Psoas muscle (tissue), 8 donors: ENCODE measurements at places on chromosomes 3 and 15. TPM values are rescaled to one million over a fixed set of nuclear protein-coding genes. Genes with fewer than 3 reads are reported as not detected.

- DNase-seq: peak; percentile 33
Measured at GRCh38 chr3:54988838-54989630, 61.2 kb upstream of the LRTM1 start.

GRCh38 chr15:45747426-45747825 is 112.6 kb downstream of the SQOR start:
- DNase-seq: no peak

DNA sequence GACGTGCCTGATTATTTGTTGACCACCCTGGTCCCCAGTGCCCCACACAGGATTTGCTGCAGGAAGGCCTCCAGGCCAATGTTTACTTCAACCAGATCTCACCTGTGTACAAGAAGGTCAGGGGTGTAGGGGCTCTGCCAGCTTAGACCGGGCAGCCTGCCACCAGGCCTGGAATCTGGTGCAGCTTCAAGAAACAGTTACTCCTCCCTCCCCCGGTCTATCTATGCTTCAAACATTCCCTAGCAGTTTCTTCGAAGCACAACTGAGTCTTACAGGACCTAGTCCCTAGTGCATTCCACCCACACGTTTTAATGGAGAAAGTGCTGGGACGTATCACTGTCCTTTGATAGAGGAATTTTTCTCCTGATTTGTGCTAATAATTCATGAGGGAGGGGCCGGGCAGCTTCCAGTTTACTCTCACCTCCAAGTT is 8.0 kb downstream of the SH3BP5 start:
- peak; percentile 41 for DNase-seq

DNA sequence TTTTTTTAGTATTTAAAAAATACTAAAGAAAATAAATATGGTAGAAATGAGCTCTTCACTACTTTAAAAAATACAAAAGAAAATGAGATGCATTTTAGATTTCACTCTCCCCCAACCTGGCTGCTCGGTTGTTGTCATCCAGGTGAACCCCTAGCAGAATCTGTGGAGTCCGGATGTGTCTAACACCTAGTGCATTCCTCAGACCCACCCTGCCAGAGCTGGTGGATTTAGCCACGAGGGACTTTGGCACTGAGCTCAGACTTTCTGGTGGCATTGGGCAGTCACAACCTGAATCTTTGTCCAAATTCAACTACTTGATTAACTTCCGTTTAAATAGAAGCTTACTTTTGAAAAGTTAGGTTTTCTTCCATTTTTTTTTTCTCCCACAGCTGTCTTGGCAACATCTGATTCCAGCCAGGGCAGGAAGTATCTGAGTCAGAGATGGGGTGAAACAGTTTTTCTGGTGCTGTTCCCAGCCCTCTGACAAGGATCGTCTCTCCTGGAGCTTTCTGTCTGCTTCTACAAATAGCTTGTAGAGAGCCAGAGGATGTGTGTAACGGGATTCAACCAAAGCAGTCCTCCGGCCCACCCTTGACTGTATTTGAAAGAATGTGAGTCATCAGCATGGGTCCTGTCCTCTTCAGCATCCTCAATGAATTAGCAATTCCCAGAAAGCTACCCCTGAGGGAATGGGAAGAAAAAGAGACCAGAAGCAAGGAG is 301.8 kb upstream of the MCTP2 start:
- DNase-seq: peak; percentile 67

DNA sequence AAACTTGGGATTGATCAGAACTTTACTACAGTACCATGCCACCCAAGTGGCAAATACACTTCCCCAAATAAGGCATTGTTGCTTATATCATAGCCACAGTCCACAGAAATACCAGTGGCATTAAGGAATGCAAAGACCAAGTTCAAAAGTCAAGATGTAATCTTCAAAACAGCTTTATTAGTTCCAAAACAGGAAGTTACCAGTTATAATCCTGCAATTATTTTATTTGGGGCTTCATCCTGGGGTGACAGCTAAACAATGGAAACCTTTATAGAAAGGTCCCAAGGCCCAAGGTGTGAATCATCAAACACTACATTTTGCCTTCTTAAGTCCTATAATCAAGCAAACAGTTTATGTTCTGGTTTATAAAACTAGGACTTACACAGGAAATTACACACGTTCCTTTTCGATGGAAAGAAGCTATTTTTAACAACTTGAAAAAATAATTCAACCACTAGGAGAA is 30.3 kb upstream of the RNF7 start:
- DNase-seq: no peak

DNA sequence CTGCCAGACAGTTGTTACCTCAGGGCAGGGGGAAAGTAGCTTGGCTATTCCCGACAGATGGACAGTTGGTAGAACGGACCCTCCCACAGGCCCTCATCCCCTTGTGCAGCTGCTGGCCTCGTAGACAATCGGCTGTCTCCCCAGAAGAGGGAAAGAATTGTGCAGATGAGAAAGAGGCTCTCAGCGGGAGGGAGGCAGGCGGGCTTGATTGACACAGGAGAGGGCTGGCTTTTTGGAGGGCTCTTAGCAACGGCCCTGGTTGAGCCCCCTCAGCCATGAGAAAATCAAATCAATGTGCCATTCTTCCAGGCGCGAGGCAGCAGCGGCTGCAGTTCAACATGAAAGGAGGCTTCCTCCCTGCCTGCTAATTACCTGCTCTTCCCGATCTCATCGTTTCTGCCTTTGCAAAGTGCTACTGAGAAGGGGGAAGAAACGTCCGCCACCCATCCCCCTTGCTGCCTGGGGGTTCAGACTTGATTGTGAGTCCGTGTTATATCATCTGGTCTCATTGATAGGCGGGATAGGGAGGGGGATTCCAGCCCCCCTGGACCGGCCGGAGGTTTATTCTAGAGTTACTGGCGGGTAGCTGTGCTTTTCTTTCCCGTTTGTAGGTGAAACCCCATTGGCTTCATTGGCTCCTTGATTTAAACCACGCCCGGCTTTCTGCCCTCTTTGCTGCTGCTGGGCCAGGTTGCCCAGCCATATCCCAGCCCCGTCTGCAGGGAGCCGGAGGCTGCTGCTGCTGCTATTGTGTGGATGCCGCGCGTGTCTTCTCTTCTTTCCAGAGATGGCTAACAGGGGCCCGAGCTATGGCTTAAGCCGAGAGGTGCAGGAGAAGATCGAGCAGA is at the start of gene TAGLN3:
TSS of gene TAGLN3 (plus strand) at position 287 of the 848 bp plus-strand sequence. CDS start at position 788, 501 bp downstream.
- peak; percentile 48 for DNase-seq

- no peak for DNase-seq
Measured at GRCh38 chr3:197527569-197527968, 28.2 kb downstream of the BDH1 start.

GRCh38 chr15:68379058-68379758 is 52.8 kb downstream of the ITGA11 start:
- no peak for DNase-seq

DNA sequence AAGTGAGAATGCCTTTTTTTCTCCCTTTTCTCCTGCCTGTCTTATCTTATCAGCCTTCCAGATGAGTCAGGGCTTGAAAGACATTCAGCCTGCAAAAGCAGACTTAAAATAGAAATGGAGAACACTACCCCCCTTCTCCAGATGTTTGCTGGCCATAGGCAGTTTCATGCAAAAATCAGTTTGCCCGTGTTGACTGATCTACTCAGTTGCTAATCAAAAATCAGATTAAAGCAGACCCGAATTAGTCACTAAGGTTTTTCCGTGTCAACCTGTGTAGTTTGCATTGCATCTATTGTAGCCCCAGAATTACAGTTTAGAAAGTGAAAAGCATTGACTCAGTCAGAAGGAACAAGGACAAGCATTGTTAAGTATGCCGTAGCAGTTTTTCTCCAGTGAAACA is 56.2 kb downstream of the IL5RA start:
- no peak for DNase-seq

GRCh38 chr15:85925649-85926237 is 131.0 kb upstream of the KLHL25 start:
- no peak for DNase-seq

GRCh38 chr3:167187221-167187620 is 192.9 kb downstream of the ZBBX start:
- DNase-seq: no peak

DNA sequence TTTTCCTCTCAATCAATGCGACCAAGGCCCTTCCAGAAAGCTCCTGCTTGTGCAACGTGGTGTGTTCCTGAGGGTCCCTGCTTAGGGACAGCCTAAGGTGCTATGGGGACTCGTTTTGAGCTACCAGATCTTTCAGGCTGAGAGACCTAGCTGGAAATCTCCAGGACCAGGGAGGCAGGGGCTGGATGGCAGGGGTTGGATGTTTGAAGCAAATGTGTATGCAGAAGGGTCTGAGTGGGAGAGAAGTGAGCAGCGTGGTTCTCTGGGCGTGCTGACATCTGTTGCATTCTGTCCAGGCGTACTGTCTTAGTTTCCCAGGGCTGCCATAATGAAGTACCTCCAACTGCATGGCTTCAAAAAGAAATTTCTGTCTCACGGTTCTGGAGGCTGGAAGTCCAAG is 31.7 kb upstream of the SLCO2A1 start:
- DNase-seq: no peak

- DNase-seq: no peak
Measured at GRCh38 chr3:71601811-71602210, 18.3 kb upstream of the FOXP1 start.

DNA sequence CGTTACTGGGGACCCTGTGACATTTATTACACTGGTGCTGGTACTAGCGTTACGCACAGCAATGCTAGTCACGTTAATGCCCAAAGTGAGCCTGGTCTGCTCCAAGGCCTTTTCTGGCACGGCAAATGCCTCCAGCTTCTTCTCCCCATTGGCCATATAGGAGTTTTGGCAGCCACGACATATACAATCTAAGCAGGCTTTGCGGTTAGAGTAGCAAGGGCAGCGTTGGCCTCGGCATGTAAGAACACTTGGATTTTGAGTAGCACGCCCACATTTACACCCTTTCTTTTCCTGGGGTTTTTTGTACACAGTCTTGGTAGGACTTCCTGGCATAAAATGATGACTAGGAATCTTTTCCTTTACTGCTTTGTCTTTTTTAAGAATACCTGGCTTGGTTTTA is 44.9 kb downstream of the MSL2 start:
- no peak for DNase-seq

DNA sequence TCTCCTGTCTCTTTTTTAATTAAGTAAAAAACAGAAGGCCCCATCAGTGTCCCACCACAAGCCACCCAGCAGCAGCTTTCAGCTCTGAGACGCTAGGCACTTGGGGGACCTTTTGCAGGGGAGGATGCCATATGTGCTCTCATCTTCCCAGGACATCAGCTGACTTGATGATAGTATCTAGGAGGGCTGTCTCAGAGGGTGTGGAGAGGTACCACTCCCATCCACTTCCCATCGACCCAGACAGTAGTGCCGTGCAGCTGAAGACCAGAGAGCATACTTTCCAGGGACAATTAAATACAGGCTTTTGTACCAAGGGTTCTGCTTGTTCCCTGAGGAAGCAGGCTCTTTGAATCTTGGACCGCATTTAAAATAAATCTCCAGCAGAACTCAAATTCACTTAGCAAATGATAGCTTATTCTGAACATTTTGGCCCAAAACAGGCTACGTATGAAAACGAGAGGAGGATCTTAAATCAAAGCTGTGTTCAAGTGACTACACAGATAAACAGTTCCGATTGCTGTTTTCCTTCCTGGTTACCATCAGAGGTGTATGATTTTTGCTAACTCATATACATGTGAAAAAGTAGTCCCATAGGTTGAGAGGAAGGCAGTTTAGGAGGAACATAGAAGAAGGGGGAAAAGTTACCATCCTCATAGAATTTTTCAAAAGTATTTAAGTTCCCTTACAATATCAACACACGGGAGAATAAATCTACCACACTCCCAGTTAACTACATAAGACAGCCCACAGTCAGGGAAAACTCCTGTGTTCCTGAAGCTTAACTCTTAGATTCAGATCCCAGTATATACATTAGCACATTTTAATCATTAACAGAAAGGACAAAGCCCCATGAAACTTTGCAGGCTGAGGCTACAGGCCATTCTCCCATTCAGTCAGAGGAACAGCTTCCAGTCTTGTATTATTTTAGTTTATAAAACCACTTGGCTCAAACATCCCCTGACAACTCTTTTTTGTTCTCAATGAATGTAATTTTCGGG is 9.5 kb downstream of the WNT5A start:
- no peak for DNase-seq

- no peak for DNase-seq
Measured at GRCh38 chr15:39936187-39936586, 2.3 kb downstream of the EIF2AK4 start.

DNA sequence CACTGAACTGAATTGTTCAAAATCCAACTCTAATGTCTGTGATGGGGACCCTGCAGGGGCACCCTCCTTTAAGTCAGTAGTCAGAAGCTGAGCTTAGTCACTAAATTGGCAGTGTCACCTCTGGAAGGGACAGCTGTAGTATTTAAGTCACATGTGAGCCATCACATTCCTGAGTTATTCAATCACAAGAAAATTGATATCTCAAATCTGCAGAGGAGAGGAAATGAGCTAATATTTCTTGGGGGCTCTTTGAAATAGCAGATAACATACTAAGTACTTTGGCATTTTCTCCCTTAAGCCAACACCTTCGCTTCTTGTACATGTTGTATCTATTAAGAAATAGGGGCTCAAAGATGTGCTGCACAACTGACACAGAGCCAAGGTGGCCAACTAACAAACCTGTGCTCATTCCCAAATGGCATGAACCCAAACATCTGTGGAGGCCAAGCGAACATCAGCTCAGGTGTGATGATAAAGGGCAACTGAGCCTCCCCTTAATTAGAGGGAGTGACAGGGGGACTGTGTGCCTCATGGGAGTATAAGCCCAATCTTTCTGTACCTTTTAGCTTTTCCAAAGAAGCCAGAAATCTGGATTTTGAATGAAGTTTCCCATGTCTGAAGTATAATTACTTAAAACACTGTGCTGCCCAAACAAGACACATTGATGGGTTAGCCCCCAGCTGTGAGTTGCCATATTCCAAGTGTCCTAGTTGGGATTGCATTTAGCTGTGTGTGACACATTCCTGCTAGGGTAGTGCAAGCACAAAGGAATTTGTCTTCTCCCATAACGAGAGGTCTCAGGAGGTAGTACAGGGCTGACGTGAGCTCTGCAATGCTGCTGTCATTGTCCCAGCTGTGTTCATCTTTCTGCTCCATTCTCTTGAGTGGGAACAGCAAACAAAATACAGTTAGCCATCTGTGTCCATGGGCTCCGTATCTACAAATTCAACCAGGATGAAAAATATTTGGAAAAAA is 63.3 kb downstream of the ABHD5 start:
- no peak for DNase-seq

DNA sequence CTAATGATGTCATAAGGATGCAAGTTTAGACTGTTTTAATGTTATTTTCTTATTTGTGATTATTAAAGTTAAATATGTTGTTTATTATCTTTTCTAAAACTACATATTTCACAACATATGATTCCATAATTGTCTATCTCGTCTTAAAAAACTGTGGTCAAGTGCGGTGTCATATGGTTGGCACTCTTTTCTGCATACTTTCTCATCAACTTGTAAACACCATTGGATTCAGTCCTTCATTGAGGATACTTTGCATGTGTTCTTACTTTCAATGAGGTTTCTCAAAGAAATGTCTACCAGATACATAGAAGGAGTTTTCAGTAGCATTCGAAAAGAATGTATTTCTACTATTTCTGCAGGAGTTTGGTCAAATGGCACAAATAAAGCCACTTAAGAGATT is 22.0 kb upstream of the ALPK3 start:
- DNase-seq: no peak

- DNase-seq: no peak
Measured at GRCh38 chr15:60853109-60853508, 374.2 kb upstream of the ICE2 start.

Gene POMGNT2
- 40.3 TPM for polyA plus RNA-seq

Gene CHAC1
- polyA plus RNA-seq: 49.0 TPM

Gene CCDC9B
- polyA plus RNA-seq: 23.2 TPM

Gene CACNA2D2
- polyA plus RNA-seq: 0.14 TPM

Gene CHST2
- 1.4 TPM for polyA plus RNA-seq

Gene HYAL1
- 9.5 TPM for polyA plus RNA-seq

Gene CCR9
- polyA plus RNA-seq: not detected
